ENCODE measurements at places on chromosomes 7 and 10.

DNA sequence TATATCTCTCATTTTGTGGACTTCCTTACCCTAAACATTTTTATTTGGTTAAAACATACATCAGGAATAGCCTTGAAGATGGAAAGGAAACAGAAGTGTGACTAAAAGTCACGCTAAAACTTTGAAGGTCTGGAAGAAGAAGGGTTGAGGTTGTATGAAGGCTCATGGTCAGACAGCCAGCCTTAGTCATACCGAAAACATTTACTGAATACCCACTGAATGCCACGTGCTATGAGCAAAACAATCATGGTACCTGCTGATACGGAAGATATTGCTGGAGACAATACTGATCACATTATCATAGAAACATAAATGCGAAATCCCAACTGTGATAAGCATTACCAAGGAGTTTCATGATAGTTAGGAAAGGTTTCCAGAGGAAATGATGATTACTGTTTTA, 64.0 kb downstream of the PDZD8 start:
- DNase-seq = no peak

- no peak for DNase-seq
Observed at GRCh38 chr7:130063036-130063435, 7.3 kb upstream of the KLHDC10 start.

DNA sequence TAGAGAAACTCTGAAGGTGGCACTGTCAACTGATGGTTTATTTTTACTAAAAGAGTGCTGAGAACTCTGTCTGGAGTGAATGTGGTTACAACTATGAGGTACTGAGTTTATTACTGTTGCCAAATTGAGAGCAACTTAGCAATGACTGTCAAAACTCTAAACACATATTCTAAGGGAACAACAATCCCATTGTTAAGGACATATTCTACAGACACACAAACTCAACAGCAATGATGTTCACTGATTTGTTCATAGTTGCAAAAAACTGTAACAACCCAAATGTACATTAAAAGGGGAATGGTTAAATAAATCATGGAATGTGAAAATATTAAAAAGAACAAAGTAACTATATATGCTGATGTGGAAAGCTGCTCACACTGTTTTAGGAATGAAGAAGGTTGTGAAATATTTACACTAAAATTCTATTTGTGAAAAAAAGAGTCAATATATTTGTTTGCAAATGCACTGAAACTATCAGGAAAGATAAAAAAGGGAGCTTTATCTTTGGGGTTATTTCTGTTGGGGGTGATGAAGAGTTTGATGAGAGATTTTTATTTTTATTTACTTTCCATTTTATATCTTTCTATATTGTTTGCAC, 12.9 kb downstream of the PON2 start:
- DNase-seq = no peak

- no peak for DNase-seq
Observed at GRCh38 chr10:72735288-72735936, 43.5 kb downstream of the MCU start.

DNA sequence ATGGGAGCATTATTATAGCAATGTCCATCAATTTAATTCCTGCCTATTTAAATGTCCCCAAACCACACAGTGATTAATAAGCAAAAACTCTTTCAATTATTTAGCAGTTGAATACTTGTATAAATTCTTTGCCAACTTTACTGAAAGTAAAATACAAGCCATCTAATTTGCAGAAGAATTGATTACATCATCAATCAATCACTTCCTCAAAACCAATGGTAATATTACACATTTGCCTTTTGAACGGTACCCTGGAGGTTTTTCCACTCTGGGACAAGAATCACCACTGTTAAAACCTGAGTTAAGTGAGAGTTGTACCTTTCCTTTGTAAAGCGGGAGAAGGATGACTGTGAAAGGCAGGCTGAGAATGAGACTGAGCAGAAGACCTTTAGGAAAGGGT, 93.0 kb downstream of the RNF133 start:
- no peak for DNase-seq

DNA sequence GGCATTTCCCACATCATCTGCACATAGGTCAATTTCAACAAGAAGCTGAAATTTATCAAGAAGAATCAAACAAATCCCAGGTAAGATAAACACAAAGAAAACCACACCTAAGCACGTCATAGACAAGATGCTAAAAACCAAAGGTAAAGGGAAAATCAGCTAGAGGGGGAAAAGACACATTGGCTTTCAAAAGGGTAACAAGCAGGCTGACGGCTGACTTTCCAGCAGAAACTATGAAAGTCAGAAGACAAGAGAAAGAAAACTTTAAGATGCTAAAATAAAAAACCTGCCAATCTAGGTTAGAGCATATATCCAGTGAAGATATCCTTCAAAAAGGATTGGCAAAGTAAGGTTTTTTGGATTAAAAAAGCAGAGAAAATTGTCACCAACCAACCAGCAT, 59.9 kb upstream of the RHEB start:
- DNase-seq = no peak

GRCh38 chr10:614790-615582, 74.5 kb downstream of the DIP2C start:
- DNase-seq = no peak

GRCh38 chr7:50092579-50093491, at the start of gene ZPBP:
TSS of gene ZPBP (minus strand) at chr7:50093246. CDS start at chr7:50093194, 52 bp downstream.
- DNase-seq = no peak

DNA sequence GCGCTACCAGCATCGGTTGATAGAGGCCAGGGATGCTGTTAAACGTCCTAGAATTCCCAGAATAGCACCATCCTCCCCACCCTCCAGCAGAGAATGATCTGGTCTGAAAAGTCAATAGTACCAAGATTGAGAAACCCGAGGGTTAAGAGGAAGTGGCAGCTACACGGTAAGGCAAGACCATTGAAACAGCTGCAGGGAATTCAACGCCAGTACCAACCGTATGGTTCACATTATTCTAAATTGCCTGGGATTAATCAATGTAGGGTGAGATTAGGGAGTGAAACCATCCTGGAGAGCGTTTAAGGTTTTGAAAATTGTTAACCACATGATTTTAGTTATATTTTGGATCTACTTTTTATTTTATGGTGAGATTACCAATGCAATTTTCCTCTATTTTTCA, 352.2 kb downstream of the PRPF18 start:
- no peak for DNase-seq

DNA sequence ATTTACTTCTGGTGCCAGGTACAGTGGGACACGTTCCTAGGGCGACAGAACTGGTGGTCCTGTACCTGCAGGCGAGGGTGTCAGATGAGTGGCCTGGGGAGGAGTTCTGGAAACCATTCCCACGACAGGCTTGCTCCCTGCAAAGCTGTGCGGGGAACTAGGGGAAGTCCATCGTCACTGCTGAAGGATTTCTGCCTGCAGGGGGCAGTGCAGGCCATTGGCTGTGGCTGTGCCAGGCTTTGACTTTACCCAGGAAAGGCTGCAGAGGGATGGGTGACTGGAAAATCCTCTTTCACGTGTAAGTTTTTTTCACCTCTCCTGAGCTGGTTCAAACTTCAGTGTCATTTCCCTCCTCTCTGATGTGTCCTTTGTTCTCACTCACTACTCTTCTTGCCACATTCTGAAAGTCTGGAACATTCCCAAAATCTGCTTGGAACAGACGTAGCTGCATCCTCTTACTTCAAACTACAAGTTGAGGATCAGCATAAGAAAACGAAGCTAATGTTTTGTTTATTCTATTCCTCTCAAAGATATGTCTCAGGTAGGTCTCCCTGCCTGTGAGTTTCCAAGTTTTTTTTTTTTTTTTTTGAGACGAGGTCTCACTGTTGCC, 126.5 kb downstream of the SH2D4B start:
- no peak for DNase-seq

- no peak for DNase-seq
Observed at GRCh38 chr7:30157204-30157603, 22.4 kb downstream of the MTURN start.

- DNase-seq = no peak
Observed at GRCh38 chr7:80312139-80312661, 177.6 kb downstream of the GNAI1 start.

DNA sequence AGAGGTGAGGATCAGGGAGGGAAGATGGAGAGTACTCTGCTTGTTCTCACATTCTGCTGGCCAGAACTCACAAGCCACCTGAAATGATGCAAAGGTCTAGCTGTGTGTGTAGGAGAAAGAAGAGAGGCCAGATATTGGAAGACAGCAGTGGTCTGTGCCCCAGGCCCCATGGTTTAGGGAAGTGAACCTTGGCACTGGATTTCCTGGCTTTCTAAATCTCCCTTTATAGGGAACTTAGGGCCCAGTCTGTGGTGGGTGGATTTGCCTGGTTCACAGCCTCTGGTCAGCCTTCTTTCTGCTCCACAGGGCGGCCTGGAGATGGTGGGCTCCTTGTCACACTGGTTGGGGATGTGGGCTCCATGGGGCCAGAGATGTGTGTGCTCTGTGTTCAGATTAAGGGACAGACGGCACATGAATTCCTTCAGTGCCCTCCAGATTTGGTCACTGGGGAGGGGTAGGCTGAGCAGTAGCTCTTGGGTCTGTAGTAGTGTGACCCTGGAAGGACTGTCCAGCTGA, 9.5 kb upstream of the SH2D4B start:
- DNase-seq = no peak

DNA sequence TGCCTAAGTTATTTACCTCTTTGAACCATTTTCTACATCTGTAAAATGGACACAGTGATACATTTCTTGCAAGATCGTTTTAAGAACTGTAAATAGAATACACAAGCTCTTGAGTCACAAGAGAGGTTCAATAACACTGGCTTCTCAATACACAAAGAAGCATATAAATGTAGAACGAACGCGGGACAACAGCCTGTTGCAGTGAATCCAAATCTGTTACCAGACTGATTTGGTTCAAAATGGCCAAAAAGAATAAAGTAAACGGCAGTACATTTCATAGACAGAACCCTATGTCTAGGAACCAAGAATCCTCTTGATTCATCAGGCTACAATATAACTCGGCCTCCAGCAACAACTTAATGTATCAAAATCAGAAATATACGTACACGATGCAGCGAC, 701 bp downstream of the MTPAP start:
- no peak for DNase-seq

DNA sequence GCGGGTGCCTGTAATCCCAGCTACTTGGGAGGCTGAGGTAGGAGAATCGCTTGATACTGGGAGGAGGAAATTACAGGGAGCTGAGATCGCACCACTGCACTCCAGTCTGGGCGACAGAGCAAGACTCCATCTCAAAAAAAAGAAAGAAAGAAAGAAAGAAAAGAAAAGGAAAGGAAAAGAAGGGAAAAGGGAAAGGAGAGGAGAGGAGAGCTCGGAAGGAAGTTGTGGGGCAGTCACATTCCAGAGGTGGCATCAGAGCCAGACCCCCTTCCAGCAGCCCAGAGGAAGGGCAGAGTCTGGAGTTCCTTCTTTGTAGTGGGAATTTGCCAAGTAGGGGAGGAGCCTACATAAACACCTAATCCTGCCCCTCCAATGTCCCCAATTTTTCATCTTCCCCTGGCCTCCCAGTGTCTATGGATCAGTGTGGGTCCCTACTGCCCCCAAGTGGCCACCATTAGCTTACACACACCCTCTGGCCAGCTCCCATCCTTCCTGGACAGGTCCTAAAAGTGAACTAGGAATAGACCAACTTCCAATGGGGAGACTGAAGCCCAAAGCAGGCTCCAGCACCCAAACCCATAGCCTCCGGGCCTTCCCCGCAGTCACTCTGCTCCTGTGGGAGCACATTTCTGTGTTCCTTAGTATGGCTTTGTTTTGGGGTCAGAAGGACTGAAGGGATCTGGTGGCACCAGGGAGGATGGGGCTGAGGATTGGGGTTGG, 39.6 kb upstream of the HSPB1 start:
- DNase-seq = no peak
